ENCODE measurements at places on chromosomes 5 and 9. TPM values are rescaled to one million over a fixed set of nuclear protein-coding genes. Genes with fewer than 3 reads are reported as not detected.

The FGFR4 gene
- 1.4 TPM for total RNA-seq

The TBCA gene
- 81.2 TPM for total RNA-seq

The SYNPO gene
- total RNA-seq = 1.5 TPM

The NR5A1 gene
- not detected for total RNA-seq

The ROR2 gene
- 0.78 TPM for total RNA-seq

Data from subcutaneous preadipocyte (primary cell).